ENCODE measurements at places on chromosomes 13 and 19.

- DNase-seq: no peak
Observed at GRCh38 chr13:97295283-97296182, 73.4 kb downstream of the MBNL2 start.

- no peak for DNase-seq
Observed at GRCh38 chr13:32984857-32985626, 31.2 kb upstream of the KL start.

GRCh38 chr19:12657966-12658365, 8.6 kb downstream of the MAN2B1 start:
- DNase-seq: no peak

- no peak for DNase-seq
Observed at GRCh38 chr13:78133511-78133910, 214.9 kb upstream of the EDNRB start.

- no peak for DNase-seq
Observed at GRCh38 chr13:22945321-22946226, 235.2 kb upstream of the SGCG start.

GRCh38 chr19:40688987-40689338, 1.5 kb downstream of the NUMBL start:
- DNase-seq: no peak

DNA sequence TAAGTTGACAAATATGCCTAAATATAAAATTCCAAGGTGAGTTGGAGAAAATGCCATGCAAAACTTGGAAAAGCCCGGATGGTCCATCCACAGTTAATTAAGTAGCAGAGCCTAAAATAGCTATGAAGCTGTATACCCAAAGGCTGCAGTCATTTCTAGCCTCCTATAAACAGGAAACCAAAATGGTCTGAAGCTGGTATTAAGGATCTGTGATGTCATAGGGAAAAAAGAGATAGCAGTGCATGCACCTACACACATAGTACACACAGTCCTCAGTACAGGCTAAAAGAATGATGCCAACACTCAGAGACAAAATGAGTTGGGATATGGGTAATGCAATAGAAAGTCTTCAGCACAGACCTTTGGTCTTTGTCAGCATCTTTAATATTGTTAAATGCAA, 736.9 kb downstream of the EFNB2 start:
- DNase-seq: no peak

GRCh38 chr19:35868172-35868822, at the start of gene APLP1:
TSS of gene APLP1 (plus strand) at chr19:35868574. CDS start at chr19:35868637, 63 bp downstream.
- DNase-seq: no peak

DNA sequence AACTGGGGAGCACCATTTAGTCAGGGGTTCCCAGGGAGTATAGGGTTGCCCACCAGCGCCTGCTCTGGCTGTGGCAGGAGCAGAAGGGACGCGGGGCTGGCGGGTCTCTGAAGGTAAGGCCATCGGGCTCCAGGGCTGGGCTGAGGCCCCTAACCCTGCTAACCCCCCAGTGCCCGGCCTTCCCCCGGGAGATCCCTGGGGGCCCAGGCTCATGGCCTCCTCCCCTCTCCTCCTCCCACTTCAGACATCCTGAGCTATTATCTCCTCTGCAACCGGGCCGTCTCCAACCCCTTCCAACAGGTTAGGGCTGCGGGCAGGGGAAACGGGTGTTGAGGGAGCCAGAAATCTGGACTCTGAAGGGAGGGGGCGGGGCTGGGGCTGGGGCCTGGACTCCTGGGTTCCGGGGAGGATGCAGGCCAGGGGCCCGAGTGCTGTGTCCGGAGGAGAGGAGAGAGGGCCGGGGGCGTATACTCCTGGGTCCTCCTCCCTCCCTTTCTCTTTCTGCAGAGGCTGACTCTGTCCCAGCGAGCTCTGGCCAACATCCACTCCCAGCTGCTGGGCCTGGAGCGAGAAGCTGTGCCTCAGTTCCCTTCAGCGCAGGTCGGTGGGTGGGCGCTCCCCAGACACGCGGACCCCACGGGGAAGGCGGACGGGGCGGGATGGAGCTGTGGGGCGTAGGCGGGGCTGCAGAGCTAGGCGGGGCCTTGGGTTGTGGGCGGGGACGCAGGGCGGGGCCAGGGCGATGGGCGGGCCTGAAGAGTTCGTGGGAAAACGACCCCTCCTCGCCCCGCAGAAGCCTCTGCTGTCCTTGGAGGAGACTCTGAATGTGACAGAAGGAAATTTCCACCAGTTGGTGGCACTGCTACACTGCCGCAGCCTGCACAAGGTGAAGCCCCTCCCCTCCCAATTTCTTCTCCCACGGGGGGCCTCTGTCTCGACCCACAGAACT, 15.3 kb downstream of the TTYH1 start:
- DNase-seq: no peak

DNA sequence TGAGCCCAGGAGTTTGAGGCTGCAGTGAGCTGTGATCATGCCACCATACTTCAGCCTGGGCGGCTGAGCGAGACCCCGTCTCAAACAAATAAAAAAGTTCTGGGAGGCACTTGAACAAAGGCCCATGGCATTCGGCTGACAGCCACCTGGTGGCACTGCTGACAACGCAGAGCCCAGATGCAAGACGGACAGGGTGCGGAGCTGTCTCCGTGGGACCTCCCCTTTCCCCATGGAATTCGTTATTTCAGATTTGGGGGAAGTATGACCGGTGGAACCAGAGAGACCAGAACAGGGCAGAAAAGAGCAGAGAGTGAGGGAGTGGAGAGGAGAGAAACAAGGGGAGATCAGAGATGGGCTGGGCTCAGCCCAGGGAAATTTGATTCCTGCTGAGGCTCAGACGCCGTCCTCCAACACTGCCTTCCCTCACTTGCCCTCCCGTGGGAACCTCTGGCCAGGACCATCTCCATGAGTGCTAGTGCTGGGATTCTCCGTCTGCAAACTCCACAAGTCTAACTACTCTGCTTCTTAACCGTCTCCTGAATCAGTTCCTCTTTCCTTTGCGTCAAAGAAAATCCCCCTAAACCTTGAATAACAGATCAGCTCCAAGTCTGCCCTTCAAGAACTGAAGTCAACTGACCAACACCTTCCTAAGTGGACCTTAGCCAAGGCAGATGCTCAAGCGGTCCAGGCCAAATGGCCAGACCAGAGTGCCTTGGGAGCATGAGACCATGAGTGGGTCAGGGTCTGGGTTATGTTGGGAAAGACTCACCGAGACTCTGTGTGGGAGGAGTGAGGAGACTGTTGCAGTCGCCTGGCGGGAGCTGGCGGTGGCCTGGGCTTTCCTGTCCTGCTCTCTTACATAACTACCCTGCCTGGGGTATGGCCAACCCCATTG, 11.9 kb upstream of the ATF5 start:
- DNase-seq: no peak

- DNase-seq: no peak
Observed at GRCh38 chr13:36920616-36921185, 663 bp upstream of the SMAD9 start.
